Dorsolateral prefrontal cortex (tissue), 122 donors: ENCODE measurements at places on chromosomes 13 and 19. TPM values are rescaled to one million over a fixed set of nuclear protein-coding genes. Genes with fewer than 3 reads are reported as not detected.

DNA sequence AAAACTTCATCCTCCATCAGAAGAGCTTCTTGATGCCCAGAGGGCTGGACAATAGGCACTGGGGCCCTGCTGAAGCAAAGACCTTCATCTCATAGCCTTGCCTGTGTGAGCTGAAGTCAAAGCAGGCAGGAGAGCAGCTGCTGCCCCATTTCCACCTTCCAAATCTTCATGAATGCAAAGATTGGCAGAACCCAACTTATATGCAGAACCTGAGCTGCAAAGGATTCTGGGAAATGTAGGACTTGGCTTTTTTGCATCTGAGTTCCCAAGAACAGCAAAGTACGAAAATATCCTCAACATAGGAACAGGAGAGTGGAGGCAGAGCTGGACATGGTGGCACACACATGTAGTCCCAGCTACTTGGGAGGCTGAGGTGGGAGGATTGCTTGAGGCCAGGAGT is 30.8 kb downstream of the CKM start:
- no peak for DNase-seq

GRCh38 chr19:15702534-15702930 is 25.3 kb upstream of the OR10H2 start:
- DNase-seq, result no peak

Gene ADGRE3
- not detected for total RNA-seq

DNA sequence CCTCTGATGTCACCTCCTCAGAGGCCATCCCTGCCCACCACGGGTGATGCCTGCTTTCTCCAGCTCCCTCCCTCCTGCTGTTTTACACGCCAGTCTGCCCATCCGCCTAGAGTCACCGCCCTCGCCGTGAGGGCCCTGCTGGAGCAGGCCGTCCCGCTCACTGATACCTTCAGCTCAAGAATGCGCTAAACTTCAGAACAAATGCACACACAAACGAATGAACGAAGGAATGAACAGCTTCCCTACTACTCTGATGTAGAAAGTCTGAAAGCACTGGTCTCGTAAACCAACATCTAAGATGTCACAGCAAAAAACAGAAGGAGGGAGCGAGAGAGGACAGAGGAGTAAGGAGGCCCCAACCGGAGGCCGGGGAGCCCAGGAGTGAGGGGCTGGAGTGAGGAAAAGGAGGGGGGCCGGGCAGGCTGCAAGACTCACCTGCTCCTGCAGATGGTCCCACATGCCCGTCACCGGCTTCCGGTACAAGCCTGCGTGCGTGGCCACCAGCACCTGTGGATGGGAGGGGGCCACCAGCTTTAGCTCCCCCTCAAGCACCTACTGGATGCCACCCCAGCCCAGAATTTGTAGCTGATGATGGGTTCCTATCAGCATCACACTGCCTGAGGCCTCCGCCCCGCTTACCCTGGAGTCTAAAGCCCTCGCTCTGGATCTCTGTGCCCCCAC is 4.0 kb downstream of the PNKP start:
- no peak for DNase-seq

DNA sequence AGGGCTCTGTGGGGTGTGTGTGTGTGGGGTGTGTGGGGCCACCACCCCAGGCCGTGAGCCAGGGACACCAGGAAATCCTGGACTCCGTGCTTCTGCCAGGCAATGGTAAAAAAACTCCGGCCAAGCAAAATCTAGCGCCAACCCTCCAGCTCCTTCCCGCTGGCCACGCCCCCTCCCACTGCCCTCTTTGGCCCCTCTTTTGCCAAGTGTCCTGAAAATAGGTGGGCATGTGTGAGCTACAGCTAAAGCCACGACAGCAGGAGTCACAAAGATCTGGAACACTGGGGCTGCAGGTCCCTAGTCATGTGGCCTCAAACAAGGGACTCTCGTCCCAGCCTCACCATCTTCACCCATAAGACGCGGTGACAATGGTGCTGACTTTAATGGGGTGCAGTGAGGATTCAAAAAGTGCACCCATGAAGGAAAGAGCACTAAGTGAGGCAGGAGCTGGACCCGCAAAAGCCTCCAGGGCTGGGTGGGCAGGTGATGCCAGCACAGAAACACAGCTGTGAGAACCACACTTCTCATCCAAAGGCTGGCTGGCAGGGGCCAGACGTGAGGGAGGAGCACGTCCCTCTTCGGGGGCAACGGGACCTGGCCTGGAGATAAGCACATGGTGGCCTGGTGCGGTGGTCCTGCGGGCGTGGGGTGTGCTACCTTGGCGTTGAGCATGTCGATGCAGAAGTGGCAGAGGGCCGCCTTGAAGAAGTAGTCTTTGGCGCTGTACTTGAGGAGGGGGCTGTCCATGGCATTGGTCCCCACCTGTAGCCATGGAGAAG is 7.5 kb upstream of the KPTN start:
- DNase-seq, result no peak

- DNase-seq, result peak; percentile 64
Observed at GRCh38 chr13:31742097-31742734, 2.9 kb downstream of the RXFP2 start.
